ENCODE measurements at places on chromosomes 6 and 20.
A peak's percentile ranks its signal among the peaks of the same experiment; 100 is the strongest.

DNA sequence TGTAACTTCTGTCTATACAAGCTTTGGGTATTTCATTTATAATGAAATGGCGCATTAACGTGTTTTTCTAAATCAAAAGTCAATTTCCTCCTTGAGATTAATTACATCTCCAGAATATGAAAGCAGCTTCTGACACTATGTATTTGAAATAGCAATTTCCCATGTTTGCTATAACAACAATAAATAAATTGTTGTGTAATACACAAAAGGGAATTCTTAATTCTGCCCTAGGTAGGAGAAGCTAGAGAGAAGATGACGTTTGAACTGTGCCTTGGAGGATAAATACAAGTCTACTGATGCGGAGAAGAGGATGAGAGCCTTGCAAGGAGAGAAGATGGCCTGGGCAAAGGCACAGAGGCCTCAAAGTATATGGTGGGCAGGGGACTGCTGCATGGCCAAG, 7.6 kb upstream of the HLA-DOA start:
- no peak for DNase-seq

GRCh38 chr20:59771506-59772372, 161.7 kb downstream of the SYCP2 start:
- DNase-seq = no peak

DNA sequence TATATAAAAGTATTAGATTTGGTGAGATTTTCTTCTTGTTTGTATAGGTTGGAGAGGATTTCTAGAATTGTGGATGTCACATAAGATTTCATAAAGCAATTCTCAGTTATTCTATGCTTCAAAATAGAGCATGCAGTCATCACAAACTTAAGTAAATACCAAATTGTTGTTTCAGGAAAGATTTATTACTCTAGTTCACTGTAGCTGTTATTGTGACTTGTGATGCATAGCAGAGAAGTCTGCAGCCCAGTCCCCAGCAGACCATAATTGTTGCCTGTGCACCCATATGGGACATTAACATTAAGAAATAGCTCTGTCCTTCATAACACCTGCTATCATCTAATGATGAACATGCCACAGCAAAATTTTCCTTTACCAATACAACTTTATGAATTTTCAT, 228.0 kb upstream of the FAM83B start:
- no peak for DNase-seq

GRCh38 chr6:53984163-53984562, 127.1 kb upstream of the MLIP start:
- peak; percentile 51 for DNase-seq

- DNase-seq = peak; percentile 1
Measured at GRCh38 chr6:23446469-23446967, 679.5 kb upstream of the NRSN1 start.

- DNase-seq = no peak
Measured at GRCh38 chr20:20582734-20583133, 129.7 kb downstream of the RALGAPA2 start.

DNA sequence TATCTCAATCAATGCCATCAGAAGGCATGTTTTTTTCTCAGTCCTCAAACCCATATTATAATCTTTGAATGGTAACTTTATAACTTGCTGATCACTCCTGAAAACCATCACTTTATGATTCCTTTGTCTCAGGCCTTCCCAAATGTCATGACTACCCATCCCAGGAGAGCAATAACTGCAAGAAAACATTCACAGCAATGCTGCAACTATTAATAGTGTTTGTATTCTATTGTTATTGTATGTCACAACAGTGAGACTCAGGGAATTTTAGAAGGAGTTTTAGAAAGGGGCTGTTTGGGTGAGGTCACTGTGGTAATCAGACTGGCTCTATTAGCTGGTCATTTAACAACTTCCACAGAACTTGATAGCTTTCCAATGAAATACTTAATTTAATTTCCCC, 301.4 kb upstream of the TBX18 start:
- DNase-seq = no peak

GRCh38 chr20:16975682-16976081, 227.5 kb downstream of the OTOR start:
- no peak for DNase-seq

GRCh38 chr20:18721551-18722115, 92.0 kb upstream of the SCP2D1 start:
- no peak for DNase-seq

- peak; percentile 24 for DNase-seq
Measured at GRCh38 chr6:146950351-146950835, 253.8 kb upstream of the STXBP5 start.

DNA sequence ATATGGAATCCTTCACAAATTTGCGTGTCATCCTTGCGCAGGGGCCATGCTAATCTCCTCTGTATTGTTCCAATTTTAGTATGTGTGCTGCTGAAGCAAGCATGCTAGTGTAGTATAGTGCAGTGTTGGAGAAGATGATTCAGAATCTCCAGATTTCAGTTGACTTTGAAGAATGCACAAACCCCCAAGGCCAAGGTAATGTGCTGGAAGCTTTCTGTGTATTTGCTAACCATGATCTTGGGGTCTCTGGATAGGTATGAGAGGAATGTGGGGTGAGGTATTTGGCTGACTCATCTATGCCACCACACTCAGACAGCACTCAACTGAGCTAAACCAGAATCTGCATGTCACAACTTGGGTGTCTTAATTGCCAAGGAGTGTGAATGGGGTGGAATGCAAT, 42.6 kb upstream of the DEK start:
- DNase-seq = no peak

DNA sequence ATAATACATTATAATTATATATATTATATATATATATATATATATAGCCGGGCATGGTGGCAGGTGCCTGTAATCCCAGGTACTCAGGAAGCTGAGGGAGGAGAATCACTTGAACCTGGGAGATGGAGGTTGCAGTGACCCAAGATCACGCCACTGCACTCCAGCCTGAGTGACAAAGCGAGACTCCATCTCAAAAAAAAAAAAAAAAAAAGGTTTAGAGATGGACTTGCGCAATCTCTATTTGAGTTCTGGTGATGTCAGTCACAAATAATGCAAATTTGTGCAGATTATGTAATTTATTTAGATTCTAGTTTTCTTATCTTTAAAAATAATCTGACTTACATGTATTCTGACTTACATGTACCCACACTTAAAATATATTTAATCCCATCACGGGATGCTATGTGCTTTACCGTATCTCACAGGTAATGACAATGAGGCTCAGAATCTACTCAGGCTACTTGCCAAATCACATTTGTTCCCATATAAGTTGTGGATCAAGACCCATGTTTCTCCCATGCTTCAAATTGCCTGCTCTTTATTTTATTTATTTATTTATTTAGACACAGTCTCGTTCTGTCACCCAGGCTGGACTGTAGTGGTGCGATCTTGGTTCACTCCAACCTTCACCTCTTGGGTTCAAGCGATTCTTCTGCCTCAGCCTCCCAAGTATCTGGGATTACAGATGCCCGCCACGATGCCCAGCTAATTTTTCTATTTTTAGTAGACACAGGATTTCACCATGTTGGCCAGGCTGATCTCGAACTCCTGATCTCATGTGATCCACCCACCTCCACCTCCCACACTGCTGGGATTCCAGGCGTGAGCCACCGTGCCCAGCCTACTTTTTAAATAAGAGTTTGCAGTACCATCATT, 7.6 kb upstream of the UST start:
- DNase-seq = no peak

GRCh38 chr6:30886897-30887255, 2.6 kb downstream of the DDR1 start:
- DNase-seq = no peak

GRCh38 chr6:152117156-152118133, 310.0 kb downstream of the ESR1 start:
- DNase-seq = no peak

DNA sequence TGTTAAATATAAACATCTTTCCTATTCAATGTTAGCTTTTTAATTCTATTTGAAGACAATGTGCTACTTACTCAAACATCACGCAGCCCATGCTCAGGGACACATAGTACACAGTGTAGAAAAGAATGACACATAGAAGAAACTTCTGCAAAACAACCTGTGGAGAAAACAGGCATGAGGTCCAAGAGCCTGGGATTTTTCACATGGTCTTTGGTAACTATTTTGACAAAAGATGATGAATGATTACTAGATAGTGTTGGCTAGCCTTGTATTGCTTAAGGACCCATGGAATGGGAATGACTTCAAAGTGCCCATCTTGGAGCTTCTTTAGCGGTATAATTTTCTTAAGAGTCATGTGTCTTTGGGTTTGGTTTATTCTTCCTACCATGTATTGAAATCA, 15.4 kb downstream of the TMEM244 start:
- DNase-seq = no peak

DNA sequence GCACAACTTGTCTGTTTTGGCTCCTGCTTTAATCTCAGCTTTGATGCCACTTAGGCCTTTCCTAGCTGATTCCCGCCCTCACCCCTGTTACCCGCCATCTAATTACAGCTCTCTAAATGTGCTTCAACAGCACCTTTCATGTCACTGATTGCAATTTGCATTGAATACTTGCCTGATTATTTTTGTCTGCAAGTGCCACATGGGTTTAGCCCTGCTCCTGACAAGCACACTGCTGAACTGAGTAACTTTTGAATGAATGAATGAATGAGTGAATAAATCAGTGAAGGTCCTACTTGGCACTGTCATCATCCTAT, 591 bp upstream of the DCBLD1 start:
- no peak for DNase-seq

DNA sequence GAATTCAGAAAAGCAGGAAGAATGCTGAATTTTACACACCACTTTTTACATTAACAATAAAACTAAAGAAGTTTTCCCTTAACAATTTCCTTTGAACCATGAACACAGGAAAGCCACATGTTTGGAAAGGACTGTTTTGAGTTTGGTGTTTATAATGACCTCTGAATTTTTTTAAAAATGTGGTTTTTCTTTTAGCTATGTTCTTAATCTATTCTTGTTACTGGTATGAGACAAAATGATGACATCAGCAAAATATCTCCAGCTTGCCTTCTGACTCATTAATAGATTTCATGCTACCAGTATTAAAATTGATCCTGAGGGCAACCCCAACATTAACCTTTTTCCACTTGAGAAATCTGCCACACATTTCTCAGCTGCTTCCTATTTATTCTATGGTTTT, 217.5 kb upstream of the THEMIS start:
- DNase-seq = no peak

DNA sequence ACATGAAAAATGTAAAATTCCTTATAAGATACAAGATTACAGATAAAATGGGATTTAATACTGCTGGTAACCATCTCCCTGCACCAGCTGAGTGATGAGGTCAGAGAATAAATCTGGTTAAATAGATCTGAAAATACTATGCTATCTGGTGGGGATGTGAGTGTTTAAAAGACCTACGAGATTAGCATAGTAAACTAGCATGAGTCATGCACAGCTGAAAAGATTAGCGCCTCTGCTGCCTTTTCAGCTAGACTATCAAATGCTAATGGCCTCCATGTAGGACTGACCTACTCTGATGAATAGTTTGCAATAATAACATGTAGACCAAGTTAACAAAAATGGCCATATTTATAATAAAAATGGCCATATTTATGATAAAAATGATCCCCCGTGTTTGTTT, 553.3 kb downstream of the C6orf118 start:
- no peak for DNase-seq

DNA sequence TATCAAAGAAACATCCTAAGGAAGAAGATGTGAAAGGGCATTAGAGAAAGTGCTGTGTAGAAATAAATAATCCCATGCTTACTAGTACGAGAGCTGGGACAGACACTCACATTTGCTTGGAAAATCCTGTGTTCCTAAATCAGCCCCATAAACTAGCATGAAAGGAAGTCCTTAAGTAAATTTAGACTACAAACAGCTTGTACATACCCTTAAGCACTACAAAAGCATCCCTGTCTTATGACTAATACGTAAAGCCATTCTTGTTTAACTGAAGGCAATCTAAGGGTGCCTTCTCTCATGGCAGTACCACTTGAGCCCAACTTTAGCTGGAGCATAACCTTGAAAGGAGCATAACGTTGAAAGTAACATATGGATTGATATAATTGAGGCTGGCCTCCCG, 15.4 kb upstream of the FOXQ1 start:
- DNase-seq = no peak

DNA sequence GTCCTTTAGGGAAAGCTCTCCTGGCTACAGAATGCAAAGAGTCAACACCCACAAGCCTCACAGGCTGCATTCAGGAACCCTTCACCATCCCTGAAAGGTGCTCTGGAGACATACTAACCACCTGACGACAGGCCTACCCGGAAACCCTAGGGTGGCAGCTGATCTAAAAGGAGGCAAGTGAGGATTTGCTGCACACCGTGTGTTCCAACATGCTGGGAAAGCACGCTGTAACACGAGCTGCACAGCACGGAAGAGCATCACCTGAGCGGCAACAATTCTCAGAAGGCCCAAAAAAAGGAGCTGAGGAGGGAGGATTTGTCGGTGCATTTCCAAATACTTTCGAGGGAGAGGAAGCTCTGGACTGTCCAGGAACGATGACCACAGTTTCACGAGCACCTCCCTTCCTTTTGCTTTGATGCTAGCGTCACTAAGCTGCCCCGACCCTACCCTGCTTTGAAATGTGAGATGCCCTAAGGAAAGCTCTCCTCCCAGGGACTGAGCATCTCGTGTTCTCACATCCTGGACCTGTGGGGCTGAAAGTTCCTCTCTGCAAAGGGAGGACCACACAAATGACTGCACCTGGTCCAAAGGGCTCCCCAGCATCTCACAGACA, 87.0 kb downstream of the PPP1R3G start:
- DNase-seq = no peak

GRCh38 chr6:44023586-44024454, 103.4 kb downstream of the MRPL14 start:
- DNase-seq = no peak
